Spinal cord (tissue), 10 donors: ENCODE measurements at places on chromosomes 5 and 9. TPM values are rescaled to one million over a fixed set of nuclear protein-coding genes. Genes with fewer than 3 reads are reported as not detected.

Gene CDKN2A
- 0.80 TPM for polyA plus RNA-seq

Gene GTF3C5
- polyA plus RNA-seq, result 75.8 TPM

Gene OR1J1
- not detected for polyA plus RNA-seq

Gene MYMK
- polyA plus RNA-seq, result 0.26 TPM
